ENCODE measurements at places on chromosomes 1 and 21.

DNA sequence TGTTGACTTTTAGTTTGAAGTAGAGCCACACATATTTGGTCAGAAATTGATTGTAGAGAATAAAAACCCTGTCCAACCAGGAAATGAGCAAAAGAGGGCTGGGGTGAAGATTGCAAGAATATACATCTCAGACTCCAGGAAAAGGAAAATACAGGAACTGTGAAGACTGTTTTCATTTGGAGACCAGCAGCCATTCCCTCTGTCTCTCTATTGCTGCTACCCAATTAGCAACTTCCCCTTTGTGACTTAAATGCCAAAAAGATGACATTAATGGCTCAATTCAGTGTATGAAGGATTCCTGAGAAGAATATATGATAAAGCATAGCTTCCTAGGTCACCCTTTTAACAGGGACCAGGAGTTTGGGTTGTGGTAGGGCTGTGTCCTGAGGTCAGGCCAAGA lies 31.6 kb upstream of the CEP350 start:
- DNase-seq, result no peak

DNA sequence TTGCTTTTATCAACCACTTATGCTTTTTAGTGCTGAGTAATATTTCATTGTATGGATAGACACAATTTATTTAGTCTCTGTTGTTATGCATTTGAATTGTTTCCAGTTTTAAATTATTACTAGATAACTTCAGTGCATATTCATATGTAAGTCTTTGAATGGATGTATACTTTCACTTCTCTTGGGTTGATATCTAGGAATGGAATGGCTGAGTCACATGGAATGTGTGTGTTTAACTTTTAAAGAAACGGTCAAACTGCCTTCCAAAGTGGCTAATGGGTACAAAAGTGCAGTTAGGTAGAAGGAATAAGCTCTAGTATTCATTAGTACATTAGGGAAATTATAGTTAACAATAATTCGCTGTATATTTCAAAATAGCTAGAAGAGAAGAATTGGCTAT lies 82.4 kb downstream of the NPHS2 start:
- no peak for DNase-seq

GRCh38 chr1:97207868-97208267 lies 486.3 kb downstream of the PTBP2 start:
- DNase-seq, result no peak

DNA sequence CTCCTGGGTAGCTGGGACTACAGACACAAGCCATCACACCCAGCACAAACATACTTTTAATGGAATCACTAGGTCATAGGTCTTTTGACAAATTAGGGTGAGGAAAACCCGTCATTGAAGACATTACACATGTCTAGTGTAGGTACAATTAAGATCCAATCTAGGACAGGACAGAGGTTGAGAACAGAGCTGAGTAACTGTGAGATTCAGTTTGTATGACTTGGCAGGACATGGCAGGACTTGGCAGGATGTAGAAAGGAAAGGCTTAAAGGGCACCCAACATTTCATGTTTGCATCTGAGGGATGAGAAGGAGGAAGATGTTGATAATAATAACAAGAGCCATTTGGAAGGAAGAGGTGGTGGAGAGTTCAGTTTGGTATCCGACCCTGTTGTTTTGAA lies 483.8 kb downstream of the PCP4 start:
- DNase-seq, result no peak

DNA sequence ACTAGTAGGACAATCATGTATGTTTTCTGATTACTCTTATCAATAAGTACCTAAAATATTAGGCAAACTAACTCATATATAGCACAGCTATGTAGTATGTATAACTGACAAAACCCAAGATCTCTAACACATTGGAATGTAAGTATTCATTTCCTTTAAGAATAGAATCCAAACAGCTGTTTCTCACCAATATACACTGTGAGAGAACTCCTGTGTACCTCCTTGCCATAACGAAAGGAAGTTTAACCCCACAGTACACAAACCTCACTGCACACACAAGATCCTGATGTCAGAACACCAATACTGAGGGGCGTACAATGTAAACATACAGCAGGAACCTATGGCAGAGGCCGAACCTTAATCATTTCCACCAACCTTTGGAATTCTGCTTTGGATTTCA lies 113.0 kb downstream of the SMYD3 start:
- DNase-seq, result no peak

GRCh38 chr1:66723985-66724384 lies 28.3 kb upstream of the DYNLT5 start:
- DNase-seq, result no peak

DNA sequence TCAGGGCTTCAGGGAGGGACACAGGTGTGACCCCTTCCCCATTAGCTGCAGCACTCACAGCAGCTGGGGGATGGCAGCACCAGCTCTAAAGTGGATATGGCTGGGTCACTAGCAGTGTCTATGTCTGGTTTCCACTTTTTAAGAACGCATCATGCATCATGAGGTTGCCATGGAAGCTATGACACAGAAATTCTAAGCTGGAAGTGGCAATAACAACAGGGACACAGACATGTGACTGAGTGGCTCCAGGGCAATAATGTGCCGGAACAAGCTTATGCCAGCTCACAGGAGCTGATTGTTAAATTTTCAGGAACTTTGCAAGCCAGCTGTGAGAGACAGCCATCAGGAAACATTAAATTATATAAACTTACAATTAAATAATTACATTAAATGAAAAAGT lies 51.2 kb upstream of the NFASC start:
- DNase-seq, result peak; percentile 4

DNA sequence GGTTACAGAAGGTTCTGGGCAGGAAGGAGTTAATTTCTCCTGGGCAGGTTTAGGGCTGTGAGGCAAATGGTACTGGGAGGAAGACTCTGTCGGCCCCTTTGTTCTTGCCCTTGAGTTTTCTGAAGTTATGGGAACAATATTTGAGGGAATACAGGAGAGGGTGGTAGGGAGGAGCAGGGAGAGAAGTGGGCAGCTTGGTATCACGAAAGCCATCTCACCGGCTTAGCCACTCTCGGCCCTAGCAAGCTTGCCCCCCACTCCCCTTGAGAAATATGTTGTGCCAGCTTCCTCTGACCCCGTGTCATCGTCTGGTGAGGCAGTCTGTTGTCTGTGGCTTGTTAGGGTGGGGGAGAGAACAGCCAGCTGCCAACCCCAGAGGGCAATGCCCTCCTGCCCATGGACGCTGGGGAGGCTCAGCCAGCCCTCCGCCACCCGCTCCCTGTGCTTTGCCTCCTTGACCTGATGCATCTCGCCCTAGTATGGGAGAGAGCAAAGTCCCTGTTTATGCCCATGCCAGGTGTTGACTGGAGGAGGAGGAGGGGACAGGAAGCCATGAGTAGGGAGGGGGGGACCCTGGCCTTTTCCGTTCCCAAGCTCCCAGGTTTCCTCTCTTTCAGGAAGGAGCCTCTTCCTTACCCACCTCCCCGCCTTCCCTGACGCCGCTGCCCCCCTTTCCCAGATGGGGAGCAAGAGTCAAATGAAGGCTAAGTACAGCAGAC lies 1.2 kb downstream of the EFNA1 start:
- DNase-seq, result no peak

DNA sequence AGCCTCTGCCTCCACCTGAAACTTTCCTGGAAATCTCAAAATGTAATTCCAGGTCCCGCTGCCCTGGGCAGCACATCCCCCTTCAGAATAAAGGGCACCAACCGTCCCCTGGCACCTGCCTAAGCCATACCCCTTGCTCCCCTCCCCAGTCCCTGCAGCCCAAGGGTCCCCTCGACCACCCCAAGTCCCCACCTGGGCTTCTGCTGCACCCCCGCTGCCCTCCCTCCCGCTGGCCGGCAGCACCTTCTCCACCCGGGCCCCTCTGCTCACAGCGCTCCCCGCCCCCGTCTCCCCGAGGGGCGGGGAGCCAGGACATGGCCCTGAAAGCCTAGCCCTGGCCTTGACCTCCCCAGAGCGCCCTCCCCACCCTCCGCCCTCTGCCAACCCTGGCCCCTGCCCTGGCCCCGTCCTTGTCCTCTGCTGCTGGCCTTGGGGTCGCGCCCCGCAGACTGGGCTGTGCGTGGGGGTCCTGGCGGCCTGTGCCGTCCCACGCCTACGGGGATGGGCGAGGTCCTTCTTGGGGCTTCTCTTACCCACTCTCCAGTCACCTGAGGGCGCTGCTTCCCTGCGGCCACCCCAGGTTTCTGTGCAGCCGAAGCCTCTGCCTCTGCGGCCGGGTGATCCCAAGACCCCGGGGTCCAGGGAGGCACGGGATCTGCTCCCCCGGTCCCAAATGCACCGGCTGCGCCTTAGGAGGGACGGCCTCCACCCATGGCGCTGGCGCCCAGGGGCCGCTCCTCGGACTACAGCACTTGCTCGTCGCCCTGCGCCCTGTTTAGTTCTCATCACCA lies 41.7 kb downstream of the WDR4 start:
- DNase-seq, result no peak

- DNase-seq, result peak; percentile 29
Measured at GRCh38 chr21:45637883-45638282, 5.6 kb upstream of the PCBP3 start.

DNA sequence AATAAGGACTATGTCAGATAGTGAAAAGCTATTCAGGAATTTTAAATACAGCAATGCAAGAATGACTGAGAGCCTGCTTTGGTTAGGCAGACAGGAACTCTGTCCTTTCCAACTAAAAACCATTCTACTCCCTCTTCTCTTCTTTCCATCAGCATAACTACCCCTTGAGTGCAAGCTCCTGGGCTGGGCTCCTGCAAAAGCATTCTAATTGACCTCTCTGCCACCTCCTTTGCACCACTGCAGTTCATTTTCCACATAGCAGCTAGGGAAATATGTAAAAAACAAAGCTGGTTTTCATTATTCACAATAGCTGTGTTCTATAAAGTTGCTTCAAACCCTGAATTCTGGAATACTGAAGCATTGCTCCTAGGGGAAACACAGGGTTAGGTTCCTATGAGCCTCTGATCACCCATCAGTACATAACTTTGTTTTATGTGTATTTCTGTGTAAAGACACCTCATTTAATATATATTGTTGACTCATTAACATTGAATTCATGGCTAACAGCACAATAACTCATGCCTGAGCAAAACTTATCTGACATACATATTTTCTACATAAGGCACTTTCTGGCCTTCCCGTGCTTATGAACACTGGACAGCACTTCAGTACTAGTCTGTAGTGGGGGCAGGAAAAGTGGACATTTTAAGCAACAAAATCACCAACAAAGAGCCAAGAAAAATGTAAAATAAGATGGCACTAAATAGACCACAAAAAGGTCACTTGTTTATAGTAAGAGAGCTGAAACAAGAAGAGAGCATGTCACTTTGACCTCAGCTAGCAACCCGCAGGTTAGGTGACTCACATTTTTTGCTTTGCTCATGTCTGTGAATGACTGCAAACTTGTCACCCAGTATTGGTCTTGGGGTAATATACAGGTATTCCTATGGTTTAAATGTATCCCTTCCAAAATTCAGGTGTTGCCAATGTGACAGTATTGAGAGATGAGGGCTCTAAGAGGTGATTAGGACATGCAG lies 57.9 kb upstream of the IRF2BP2 start:
- DNase-seq, result no peak

DNA sequence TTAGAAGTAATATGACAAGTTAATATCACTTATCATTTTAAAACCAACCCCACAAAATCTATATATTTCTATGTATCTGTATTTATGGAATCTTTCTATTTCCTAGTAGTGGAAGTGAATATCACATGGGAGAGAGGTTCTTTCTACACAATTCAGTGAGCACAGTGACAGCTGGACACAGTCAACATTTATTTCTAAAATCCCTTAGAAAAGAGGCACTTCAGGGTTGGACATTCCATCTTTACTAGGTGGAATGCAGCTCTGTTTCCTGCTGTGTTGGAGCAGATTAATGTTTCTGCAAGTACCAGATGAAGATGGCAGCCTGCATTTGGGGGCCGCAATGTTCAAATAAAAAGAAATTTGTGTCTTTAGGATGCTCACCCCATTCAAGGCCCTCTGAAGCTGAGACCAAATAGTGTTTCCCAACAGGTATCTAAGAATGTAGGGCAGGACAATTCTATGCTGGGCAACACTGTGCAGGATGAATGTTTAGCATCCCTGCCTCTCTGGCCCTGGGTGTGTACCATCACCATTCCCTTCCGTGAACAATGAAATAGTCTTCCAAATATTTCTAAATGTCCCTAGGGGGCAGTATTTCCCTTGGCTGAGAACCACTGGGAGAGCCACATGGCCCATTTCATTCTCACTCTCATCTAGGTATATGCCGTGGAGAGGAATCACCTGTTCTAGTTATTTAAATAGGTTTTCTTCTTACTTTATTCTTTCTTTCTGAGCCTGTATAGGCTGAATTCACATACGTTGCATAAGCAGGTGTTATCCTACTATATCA lies 394.8 kb downstream of the PRDM2 start:
- peak; percentile 20 for DNase-seq

GRCh38 chr21:24200052-24200451 lies 1407.2 kb downstream of the MRPL39 start:
- no peak for DNase-seq

GRCh38 chr1:43069461-43070050 lies 102.5 kb downstream of the EBNA1BP2 start:
- DNase-seq, result no peak

- no peak for DNase-seq
Measured at GRCh38 chr1:221724931-221725605, 16.8 kb downstream of the DUSP10 start.

- no peak for DNase-seq
Measured at GRCh38 chr21:16345757-16346156, 616.0 kb downstream of the USP25 start.

- no peak for DNase-seq
Measured at GRCh38 chr1:55171694-55172093, 43.5 kb downstream of the USP24 start.

GRCh38 chr21:21324297-21324696 lies 326.1 kb downstream of the NCAM2 start:
- no peak for DNase-seq

DNA sequence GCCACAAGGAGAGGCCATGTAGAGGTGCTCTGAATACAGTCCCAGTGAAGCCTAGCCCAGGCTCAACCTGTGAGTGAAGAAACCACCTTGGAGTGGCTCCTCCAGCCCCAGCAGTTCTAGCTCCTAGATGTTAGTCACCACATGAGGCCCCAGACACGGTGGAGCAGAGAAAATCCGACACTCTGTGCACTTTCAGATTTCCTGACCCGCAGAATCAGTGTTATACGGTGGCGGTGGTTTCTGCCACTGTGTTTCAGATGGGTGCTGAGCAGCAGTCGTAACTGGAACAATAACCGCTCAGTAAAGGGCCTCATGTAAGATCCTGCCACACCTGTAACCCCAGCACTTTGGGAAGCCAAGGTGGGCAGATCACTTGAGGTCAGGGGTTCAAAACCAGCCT lies 36.1 kb upstream of the ZBTB8A start:
- no peak for DNase-seq

DNA sequence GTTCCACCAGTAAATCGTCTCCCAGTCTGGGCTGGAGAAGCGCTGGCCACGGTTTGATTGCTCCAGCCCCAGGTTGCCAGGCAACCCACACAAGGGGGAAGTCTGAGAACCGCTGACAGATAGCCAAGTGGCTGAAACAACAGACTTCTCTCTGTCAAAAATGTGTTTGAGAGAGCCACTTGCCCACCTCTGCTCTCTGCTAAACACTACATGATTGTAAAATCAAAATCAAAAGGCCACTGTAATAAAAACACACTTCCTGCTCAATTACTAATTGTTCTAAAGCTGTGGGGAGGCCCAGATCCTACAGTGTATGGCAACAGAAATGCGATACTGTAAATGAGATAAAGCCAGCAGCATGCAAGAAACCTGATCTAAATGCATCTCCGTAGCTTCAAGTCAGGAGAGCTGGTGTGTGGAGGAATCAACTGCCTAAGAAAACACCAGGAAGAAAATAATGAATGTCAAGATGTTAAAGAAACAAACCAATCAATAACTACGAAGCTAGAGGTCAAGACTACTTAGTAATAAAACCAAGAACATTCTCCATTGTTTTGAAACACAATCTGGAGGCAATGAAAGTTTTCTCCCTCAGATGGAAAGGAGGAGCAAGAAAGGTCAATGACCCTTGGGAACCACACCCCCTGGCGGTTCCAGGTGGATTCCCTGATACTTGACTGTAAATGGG lies 121.2 kb downstream of the SLC45A1 start:
- peak; percentile 87 for DNase-seq
